Neural progenitor cell (in vitro differentiated cells): ENCODE measurements at places on chromosomes 16 and 17. TPM values are rescaled to one million over a fixed set of nuclear protein-coding genes. Genes with fewer than 3 reads are reported as not detected.

SLC25A39 gene
- 61.2 and 146 TPM in 2 replicates for total RNA-seq

MCRIP1 gene
- 45.6 and 110 TPM in 2 replicates for total RNA-seq

HS3ST2 gene
- total RNA-seq: not detected in 2 replicates

MYO18A gene
- total RNA-seq: 11.6 and 24.8 TPM in 2 replicates

DNA sequence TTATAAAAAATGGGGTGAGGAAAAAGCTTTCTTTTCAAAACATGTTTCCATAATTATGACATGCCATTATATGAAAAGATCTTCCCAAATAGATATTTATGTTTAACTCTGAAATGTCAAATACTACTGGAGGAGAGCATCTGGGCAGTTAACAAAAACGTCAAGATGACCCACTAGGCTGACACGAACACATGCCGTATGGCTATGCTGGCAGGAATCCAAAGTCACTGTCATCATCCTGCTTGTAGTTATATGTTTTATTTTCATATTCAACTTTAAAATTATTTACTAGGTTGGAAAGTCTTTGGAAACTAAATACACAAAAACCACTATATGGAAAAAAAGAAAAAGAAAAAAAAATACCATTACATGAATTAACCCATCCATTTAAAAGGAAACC is 27.3 kb downstream of the ANKFY1 start:
- no peak for DNase-seq

- DNase-seq: no peak
Measured at GRCh38 chr16:87976665-87977064, 25.4 kb downstream of the BANP start.
